Stimulated activated CD4-positive, alpha-beta T cell treated with anti-CD3 and anti-CD28 coated beads, Interleukin-2, amount 100 ng/mL, for 4 hours (primary cell): ENCODE measurements at places on chromosomes 3 and 15.

GRCh38 chr3:190586631-190587011, 72.7 kb downstream of the IL1RAP start:
- peak; percentile 35 for DNase-seq

DNA sequence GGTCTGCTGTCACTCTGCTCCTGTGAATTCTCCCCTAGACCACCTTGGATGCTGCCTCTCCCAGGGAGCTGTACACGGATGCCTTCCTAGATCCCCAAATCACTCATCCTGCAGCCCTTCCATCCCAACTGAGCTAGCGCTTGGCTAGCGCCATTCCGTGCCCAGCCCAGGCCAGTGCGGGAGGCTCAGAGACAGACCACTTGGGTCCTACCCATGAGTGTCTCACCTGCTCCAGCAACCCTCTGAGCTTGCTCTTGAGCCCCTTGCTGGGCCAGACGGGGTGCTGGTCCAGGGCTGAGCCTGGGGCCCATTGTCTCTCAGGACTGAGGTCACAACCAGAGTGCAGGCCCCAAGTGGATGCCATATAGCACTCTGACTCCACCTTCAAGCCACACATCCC, 17.7 kb downstream of the SH2D7 start:
- no peak for DNase-seq

DNA sequence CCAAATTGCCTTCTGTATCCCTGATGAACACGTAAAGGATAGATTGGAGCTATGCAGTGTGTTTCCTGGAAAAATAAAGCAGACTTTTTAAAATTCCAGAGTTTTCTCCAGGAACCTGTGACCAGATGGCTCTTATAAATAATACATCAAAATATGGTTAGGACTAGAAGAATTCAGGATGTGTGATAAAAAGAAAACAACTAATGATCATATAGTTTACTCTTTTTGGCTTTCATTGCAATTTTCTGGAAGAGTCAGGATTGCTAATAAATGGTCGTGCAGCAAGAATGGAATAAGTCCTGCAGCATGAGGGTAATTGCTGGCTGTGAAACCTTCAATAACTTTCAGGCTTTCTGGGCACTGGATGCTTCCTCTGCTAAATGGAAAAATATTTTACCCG, 30.2 kb upstream of the DENND4A start:
- no peak for DNase-seq

DNA sequence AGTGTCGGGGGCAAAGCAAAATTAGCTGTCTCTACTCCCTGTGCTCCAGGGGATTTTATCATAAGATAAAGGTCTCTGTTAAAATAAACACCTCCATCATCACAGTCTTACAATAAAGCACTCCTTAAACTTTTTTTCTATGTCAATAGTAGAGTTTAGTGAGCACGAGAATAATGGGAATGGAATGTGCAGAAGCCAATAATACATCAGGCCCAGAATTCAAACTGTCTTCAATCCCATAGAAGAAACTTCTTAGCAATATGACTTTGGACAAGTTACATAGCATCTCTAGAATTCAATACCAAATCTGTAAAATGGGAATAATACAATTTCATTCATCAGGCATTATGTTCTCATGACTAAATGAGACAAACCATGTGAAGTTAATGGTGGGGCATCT, 49.0 kb upstream of the EPHA3 start:
- no peak for DNase-seq

DNA sequence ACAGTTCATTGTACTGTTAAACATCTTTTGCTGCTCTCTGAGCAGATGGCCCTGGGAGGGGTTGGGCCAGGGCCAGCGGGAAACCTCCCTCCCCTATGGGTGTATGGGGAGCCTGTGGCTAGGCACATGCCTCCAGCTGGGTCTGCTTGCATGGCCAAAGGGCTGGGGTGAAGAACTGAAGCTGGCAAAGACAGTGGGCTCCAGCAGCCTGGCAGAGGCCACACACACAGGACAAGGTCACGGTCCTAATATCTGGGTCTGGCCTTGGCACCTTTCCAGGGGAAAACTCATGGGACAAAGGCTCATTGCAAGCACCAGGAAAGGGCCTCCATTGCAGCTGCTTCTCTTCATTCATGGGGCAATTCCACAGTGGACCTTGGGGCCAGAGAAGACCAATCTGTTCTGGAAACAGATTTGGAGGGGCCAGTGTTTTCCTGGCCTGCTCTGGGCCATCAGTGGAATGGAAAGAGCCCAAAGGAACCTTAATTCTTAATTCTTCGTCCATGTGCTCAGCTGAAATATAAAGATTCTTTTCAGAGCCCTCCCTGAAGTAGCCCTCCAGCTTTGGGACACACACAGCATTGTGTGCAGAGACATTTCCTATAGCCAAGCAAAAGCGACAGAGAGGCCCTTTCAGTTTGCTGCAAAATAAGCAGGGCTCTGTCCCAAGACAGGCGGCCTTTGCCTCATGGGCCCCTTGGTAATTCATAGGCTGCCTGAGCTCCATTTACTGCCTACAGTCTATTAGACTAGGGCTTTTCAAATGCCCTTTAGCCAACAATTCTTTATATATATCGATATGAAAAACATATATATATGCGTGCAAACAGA, 11.3 kb upstream of the LIMD1 start:
- no peak for DNase-seq

DNA sequence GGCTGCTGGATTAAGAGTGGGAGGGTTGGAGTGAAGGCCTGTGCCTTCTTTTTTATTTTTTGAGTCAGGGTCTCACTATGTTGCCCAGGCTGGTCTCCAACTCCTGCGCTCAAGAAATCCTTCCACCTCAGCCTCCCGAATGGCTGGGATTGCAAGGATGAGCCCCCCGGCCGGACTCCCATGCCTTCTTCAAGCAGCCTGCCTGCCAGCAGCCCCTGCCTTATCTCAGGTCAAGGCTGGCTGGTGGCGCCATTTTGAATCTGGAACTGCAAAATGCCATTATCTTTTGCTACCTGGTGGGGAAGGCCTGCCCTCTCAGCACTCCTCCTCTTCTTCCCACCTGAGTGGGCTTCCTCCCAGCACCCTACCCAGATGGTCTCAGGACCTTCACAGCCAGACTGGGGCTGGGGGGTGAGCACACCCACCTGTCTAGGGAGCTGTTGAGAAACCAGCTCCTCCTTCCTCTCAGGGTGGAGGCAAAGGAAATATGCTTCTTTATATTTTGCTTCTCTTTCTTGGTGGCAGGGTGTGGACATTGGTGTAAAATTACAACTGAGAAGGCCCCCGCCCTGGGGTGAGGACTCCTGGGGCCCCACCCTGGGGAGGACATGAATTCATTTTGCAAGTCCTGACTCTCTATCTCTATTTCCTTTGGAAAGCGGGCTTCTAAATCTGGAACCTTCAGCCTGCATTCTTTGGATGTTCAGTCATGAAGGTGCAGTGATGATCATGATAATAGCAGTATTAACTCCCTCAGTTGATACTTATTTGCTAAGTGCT, 7.7 kb upstream of the FLNB start:
- DNase-seq, result no peak

DNA sequence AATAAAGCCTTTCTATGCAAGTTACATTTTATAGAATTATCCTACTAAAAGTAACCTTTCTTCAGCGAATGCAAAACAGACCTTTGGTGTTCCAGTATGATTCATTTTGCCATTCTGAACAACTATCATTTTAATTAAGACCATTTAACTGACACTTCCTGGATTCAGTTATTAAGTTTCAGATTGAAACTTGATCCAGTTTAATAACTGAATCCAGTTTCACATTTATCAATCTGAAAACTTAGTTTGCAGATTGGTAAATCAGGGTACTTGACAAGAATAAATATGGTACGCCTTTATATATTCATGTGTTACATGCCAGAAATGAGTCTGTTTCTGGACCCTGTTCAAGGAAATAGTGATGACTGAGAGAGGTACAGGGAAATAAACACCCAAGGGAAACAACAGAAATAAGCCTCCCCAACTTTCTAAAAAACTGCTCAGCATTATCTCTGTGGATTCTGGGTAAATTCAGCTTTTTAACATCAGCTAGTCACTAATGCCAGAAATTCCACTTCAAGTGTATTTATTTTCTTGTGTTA, 23.3 kb upstream of the NFKBIZ start:
- no peak for DNase-seq

GRCh38 chr15:56042982-56043980, 49.9 kb upstream of the NEDD4 start:
- no peak for DNase-seq

DNA sequence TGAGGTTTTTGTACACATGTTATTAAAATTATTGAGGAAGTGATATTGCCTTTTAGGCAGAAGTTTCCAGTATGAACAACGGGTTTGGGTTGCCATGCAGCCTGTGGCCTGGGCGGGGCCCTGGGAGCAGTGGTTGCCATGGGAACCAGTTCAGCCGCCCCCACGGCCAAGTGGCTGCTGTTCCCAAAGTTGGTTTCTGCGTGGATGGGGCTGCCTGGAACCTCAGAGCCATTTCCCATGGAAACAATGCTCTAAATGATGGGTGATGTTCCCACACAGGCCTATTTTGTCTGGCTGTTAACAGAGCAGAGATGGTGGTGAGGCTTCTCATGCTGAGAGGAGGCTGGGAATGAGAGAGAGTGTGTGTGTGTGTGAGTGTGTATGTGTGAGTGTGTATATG, 19.5 kb downstream of the MRAS start:
- no peak for DNase-seq

- no peak for DNase-seq
These were observed 182.4 kb downstream of the UACA start for GRCh38 chr15:70580958-70581357.

- no peak for DNase-seq
These were observed 449.4 kb upstream of the PROK2 start for GRCh38 chr3:72234391-72234790.

- no peak for DNase-seq
These were observed 219.8 kb downstream of the STT3B start for GRCh38 chr3:31752305-31753049.

DNA sequence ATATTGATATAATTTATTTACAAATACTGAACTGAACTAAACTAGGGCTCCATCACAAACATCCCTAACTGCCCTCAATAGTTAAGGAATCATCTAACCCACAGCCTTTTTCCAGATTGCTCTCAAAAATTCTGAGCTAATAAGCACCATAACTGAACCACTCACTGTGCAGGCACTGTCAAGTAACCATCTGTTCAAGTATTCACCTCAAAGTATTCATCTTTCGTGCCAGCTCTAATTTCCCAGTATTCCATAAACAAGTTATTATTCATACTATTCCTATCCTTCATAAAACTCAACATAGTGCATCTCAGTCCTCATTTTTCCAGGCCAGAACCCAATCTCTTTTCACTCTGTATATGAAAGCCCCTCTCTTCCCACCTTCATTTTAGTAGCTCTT, 41.1 kb downstream of the THBS1 start:
- no peak for DNase-seq

DNA sequence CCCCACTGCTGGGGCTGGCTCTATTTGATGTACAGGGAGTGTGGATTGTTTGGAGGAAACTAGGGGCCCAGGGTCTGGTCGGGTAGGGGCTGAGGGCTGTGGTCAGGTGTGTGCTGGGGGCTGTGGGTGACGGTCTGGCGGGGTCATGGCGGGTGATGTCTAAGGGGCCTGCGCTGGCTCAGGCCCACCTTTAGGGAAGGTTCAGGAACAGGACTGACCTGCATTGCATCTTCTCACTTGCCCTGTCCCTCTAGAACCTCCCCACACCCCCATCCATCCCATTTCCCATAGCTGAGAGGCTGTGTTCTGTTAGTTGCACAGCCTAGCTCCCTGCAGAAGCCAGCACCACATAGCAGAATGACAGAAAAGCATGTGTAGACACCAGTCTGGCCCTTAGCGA, 39.1 kb downstream of the SCN5A start:
- no peak for DNase-seq

- DNase-seq, result no peak
These were observed 28.3 kb downstream of the RFT1 start for GRCh38 chr3:53101956-53102355.

- DNase-seq, result no peak
These were observed 28.0 kb downstream of the MB21D2 start for GRCh38 chr3:192889679-192890078.

DNA sequence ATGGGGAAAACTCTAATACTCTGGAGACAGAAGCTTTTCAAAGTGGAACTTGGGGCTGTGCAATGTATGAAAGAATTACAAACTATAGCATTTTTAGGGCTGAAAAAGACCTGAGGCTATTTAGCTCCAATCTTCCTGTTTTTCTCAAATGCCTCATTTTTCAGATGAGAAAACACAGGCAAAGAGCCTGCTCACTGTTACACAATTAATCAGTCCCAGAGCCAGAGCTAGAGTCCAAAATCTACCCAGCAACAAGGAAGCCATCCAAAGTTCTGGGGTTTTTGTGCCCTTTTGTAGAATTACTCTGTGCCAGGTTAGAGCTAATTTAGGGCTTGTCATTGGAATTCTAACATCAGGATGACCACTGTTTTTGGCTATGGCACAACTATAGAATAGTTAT, 45.5 kb downstream of the GPR149 start:
- DNase-seq, result no peak

DNA sequence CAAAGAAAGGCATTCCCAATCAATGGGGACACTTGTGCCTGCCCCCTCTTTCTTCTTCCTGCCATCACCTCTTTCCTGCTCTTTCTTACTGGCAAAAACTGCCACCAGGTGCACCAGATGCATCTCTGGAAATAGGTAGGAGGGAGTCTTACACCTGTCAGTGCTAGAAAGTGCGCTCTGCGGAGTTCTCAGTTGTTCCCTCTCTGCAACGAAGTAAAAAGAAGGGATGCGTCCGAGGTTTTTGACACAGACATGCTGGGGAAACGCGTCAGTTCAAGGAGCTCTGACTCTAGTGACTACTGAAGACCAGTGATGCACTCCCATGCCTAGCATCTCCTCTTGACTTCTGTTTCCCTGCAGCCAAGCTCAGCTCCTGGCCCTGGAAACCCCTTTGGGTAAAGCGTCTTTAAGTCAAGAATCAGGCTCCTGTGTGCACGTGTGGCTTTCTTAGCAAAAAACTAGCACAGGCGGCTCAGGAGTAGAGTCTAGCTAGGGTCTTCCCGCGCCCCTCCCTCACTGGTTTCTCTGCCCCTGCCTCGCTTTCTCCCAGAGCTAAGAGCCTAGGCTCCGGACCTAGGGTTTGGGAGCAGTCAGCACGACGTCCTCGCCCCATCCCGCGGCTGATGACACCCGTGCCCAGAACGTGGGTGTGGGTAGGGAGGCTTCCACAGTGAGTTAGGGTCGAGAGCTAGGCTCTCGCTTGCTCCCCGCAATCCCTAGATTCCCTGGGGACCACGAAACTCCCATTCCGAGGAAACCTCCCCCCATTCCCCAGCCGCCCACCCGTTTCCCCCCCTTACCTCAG, 564 bp upstream of the GRM7 start:
- DNase-seq, result no peak

DNA sequence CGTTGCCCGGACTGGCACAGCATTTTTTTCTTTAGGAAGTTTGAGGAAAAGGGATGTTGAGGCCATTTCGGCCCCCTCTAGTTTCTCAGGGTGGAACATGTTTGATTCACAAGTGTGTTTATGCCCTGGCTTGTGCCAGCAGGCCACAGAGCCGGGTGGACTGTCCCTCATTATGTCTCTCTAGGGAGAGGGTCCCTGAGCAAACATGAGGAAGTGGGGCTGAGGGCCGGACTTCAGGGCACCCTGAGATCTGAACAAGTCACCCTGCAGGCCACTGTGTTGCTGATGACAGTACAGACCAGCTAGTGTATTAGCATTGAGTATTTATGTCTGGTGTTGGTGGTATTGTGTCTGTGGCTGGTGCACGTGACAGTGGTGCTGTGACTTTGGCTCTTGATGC, 34.9 kb downstream of the RNU5B-1 start:
- DNase-seq, result no peak

GRCh38 chr3:31534065-31534425, 1.3 kb downstream of the STT3B start:
- DNase-seq, result no peak

GRCh38 chr15:81400640-81401236, 26.7 kb upstream of the TMC3 start:
- no peak for DNase-seq

- no peak for DNase-seq
These were observed 34.3 kb upstream of the PIK3CA start for GRCh38 chr3:179113903-179114302.
